ENCODE measurements at places on chromosomes 5 and 9.

DNA sequence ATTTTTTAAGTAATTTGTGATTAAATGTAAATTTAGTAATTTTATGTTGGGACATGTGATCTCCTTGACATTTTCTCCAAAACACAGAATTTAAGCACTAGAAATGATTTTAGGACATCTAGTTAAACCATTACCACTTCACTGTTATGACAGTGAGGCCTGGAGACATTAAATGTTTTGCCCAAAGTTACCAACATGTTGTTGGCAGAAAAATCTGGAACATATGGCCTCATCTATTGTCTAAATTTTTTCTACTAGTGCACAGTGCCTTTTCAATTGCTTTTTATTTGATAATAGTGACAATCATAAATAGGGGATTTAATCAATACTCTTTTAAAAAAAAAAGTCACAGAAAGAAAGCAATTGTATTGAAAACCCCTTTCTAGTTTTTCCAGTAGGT is 45.6 kb downstream of the PIK3R1 start:
- no peak for DNase-seq

DNA sequence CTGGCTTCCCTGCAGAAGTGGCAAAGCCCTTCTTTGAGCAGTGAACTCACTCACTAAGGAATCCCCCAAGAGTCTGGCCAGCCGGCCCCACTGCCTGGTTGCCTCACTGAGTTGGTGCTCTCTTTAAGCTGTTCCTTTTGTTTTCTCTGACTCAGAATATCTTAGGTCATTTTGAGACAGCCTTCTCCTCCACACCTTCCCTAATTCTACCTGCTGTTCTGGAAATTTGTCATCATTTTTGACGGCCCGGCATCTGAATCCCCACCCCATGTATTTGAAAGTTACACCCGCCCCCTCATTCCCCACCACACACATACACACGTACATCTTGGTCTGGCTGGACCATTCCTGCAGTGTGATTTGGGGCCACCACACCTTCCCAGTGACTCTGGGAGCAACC is 41.8 kb downstream of the FGF1 start:
- DNase-seq: no peak

DNA sequence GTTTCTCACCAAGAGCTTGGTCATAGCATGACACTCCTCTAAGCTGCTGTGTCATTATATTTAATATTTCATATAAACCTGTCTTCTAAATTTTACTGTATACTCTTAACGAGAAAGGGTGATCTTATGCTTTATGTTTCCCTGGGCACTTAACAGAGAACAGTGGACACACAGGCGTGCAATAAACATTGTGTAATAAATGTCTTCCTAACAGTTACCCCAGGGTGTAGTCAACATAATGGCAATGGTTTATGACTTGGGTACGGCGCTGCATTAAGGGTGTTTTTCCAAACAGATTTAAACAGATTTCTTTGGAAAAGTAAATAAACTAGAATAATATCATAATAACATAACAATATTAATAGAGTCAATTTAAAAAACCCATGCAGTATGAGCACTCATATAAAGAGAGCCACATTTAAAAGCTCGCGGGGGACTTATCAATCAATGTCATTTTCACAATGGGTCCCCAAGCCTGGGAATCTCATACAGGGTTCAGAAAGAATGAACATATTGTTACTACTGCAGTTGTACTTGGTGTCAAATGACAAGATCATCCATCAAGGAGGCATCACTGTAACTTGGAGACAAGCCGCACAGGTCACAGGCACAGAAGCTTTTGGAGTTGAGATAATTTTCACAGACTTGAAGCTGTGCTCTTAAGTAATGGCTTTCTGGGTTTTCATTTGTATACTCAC is 376.4 kb downstream of the CTNND2 start:
- no peak for DNase-seq

DNA sequence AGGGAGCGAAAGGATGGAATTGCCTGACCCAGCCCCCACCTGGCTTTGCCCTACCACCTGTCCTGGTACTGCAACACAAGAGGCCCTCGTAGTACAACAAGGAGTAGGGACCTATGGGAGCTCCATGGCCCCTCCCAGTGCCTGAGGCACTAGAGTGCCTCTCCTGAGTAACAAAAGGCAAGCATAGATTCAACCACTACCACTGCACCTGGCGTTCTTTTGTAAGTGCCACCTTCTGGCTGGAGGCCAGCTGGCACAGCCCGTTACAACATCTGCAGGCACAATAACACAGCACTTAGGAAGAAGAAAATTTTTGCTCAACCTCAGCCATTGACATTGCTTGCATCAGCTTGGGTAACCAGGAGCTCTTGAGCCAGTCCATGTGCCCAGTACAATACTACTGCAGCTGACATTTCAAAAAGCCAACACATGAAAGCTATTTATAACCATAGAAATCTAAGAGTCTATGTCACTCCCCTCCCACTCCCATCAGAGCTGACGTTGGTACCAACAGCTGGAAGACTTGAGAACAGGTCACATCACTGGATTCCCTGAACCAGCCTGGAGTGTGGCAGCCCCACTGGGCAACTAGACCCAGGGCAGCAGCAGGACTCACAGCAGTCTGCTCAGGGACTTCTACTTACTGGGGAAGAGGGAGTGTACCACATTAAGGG is 17.7 kb upstream of the FAM174A start:
- DNase-seq: no peak

DNA sequence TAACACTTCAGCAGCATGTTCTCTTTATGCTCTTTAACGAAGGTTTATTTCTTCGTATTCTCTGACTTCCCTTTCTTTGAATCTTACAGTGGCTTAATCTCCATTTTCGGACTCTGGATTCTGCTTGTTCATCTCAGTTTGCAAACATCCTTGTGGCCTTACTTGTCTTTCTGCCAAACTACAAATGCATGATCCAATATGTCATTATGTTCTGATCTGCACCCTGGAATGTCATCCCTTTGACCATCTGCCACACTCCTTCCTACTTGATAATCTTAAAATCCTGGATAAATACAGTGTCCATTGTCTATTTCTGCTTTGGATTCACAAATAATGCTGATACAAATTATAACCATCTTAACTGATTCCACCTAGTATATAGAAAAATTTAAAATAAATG is 499.2 kb downstream of the CDH18 start:
- no peak for DNase-seq

DNA sequence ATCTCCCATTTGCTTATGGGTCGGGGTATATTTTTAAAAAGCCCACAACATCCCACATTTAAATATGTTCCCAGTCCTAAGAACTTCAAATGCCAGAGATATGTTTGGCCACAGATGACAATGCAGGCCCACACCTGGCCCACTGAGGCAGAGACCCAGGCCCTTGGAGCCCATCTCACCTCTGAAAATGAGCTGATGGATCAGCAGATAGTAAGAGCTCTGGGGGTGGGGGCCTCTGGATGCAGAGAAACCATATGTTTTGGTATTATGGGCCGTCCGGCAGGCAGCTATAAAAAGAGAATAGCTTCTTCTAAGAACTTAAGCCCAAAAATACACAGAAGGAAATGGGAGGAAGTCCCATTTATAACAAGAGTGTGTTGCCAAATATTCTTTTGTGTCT is 256.0 kb downstream of the GRIA1 start:
- DNase-seq: no peak

DNA sequence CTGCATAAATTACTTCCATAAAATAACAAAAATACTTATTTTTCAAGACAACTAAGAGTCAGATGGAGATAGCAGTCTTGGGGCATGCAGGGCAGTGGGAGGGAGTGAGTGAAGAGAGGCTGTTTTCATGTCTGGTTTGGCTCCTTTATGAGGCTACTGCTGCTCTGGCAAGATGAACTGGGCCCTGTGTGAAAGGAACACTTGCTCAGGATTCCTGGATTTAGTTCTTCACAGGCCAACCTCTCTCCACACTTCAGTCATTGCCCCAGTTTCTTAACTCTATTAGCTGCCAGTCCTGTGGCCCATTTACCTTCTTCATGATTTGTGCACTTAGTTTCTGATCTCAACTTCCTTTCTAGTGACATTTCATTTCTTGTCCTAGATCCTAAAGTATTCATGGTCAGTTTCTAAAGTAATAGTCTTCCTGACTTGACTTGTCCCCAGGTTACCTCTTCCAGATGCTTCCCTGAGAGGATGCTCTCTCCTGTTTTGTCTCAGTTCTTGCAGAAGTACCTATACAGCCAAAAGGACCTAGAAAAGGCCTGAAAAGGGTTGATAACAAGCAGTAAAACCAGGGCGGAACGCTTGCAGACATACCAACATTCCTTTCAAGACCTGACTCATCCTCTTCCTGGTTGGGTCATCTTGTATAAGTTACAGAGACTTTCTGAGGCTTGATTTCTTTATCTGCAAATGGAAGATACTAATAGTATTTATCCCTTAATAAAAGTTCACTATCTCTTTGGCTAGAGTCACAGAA is 77.0 kb upstream of the ZFAND5 start:
- no peak for DNase-seq

DNA sequence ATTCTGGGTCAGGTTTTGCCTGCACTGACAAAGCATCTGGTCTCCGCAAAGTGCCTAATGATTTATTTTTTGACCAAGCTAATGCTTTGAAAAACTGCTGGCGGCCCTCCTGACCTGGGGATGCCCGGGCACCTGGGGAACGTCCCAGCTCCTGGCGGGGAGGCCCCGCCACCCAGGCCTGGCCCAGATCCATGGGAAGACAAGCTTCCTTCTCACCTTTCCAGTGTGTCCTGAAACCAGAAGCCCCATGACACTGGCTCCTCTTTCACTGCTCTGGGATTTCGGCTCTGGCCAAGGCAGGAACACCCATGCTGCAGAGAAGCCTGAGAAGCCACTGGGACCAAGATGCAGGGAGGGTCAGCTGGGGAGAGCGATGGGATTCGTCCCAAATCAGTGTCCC is 144.1 kb downstream of the SEC61B start:
- DNase-seq: no peak

- no peak for DNase-seq
These were observed 91.1 kb upstream of the RNF180 start for GRCh38 chr5:64074533-64074932.

DNA sequence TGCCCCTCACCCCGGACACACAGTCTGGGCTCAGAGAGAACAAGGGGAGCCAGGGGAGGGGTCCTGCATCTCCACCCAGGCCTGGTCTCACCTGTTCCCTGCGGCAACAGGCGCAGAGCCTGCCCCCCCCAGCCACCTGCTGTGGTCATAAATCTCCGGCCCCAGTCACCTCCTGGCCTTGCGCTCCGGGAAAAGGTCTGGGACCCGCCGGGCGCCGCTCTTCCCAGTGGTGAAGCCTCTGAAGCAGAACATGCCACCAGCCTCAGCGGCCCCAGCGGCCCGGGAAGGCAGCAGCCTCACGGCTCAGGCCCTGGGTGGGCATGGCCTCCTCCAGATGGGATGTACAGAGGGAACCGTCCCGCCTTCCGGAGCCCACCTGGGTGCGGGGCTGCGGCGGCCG is 20.6 kb downstream of the NOTCH1 start:
- no peak for DNase-seq

GRCh38 chr9:97529363-97530076 is 28.1 kb downstream of the TMOD1 start:
- no peak for DNase-seq

GRCh38 chr9:2725126-2725525 is 7.8 kb downstream of the KCNV2 start:
- DNase-seq: no peak

GRCh38 chr9:105539452-105539851 is 18.5 kb upstream of the FKTN start:
- no peak for DNase-seq

- no peak for DNase-seq
These were observed 262.5 kb downstream of the TUSC1 start for GRCh38 chr9:25415718-25416117.

DNA sequence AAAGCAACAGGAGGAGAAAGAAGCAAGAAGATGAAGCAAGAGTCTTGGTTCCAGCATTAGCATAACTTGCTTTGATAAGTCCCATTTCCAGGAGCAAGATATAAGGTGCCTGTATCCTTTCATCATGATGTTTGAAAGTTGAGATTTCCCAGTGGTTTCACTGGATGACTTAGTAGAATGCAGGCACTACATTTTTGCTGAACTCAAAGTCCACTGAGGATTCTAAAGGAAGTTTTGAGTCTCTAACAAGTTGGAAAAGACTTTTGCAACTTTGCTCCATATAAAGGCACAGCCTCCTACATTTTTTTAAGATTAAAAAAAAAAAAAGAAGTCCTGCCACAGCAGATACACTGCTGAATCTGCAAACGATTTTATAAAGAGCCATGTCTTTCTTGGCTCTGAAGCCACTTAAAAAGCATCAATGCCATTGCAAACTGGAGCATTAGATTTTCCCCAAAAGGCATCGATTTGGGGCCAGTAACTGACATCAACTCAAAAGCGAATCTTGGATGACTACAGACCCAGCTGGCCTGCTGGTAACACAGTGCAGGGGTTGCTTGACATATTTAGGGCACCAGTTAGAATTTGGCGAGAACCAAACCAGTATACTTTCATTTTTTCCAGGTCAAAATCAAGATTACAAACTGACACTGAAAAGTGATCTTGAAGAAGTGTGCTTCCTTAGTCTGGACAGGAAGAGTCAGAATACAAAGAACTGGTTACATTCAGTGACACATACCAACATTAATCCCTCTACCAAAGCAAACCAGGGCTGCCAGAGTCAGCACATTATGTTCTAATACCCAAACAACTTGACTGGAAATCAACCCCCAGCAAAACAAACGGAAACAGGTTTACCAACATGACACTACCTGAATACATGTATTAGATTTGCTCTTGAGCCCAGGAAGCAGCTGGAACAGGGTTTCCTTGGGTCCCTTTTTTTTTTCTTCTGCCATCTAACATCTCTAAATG is 39.1 kb upstream of the KCNV2 start:
- no peak for DNase-seq

GRCh38 chr5:1885404-1885755 is 2.7 kb upstream of the IRX4 start:
- no peak for DNase-seq

DNA sequence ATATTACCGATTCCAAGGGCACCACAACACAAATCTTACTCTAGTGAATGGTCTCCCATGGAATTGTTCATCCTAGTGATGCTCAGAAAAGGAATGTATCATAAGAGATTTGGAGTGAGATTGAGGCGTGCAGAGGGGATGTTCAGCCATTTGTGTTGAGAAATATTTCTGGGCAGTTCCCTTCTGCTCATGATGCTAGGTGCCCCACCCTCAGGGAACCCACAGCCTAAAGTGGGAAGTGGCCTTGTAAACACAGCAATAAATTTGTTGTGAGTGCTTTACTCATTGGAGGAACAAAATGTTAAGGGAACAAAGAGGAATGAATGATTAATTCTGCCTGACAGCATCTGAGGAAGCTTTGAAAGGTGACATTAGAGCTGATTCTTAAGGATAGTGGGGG is 129.9 kb downstream of the TLE4 start:
- DNase-seq: no peak

DNA sequence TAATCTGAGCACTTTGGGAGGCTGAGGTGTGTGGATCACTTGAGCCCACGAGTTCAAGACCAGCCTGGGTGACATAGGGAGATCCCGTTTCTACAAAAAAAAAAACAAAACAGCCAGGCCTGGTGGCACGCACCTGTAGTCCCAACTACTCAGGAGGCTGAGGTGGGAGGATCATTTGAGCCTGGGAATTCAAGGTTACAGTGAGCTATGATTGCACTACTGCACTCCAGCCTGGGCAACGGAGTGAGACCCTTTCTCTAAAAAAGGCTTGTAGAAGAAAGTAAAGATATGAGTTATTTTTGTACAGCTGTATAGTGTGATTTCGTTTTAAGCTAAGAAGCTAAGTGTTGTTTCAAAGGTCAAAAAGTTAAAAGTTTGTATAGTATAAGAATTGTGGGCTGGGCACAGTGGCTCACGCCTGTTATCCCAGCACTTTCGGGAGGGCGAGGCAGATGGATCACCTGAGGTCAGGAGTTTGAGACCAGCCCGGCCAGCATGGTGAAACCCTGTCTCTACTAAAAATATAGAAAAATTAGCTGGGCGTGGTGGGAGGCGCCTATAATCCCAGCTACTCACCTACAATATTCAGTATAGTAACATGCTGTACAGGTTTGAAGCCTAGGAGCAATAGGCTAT is 18.8 kb downstream of the UBE2R2 start:
- no peak for DNase-seq
